Spinal cord (tissue), 10 donors: ENCODE measurements at places on chromosomes 12 and 14. TPM values are rescaled to one million over a fixed set of nuclear protein-coding genes. Genes with fewer than 3 reads are reported as not detected.

- H3K4me1 ChIP-seq, result no peaks in the 10 kb centered on the region
- peak; percentile 62 for DNase-seq
- no peak overlapping the region for H3K4me3 ChIP-seq
- no peaks in the 10 kb centered on the region for H3K36me3 ChIP-seq
- H3K27ac ChIP-seq, result peak overlapping the region; percentile 22
- H3K27me3 ChIP-seq, result no peaks in the 10 kb centered on the region
These were observed 4.1 kb upstream of the IGF1 start for GRCh38 chr12:102484428-102484958.

The SIRT4 gene
- 4.7 TPM for total RNA-seq

DNA sequence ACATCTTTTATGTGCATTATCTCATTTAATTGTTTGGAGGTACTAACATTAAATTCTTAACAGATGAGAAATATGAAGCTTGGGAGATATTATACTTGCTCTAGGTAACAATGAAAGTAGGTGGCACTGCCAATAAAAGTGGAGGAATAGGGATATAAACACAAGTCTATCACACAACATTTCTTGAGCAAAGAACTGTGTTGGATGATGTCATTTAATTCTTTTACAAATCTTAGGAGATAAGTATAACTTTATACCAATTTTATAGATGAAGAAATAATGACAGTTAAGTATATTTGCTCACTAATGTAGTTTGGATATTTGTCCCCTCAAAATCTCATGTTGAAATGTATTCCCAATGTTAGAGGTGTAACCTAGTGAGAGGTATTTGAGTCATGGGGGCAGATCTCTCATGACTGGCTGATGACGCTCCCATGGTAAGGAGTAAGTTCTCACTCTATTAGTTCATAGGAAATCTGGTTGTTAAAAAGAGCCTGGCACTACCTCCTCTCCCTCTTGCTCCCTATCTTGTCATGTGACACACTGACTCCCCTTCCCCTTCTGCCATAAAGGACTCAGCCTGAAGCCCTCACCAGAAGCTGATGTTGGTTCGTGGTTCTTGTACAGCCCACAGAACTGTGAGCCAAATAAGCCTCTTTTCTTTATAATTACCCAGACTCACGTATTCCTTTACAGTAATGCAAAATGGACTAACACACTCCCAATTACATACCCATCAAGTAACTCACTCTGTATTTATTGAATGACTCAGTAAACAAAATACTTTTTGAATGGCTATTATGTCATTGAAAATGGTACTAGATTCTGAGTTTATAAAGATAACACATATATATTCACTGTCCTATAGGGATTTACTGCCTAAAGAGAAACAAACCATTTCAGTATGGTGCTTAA, 146.8 kb upstream of the KITLG start:
- H3K27me3 ChIP-seq, result no peaks in the 10 kb centered on the region
- no peak overlapping the region for H3K27ac ChIP-seq
- no peak for DNase-seq
- H3K4me3 ChIP-seq, result no peak overlapping the region

DNA sequence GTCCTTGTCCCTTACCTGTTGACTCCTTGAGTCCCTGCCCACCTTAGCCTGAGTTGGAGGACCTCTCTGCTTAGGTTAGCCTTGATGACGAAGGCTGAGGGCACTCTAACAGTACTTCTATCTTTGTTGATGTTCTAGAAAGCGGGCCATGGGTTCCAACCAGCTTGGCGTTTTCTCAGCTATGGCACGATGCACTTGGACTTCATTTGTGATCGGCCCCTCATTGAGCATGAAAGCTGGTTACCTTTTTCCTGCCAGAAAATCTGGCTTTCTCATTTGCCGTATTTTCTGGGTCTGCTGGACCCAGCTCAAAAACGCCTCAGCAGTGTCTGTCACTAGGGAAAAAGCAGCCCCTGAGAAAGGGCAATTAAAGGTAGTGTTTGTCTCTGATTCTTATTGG, 290.8 kb downstream of the EMP1 start:
- H3K27ac ChIP-seq, result no peak overlapping the region
- H3K27me3 ChIP-seq, result no peaks in the 10 kb centered on the region
- no peaks in the 10 kb centered on the region for H3K36me3 ChIP-seq
- no peak for DNase-seq
- no peak overlapping the region for H3K4me3 ChIP-seq

- H3K36me3 ChIP-seq, result peaks cover 24% of the 10 kb centered on the region
- H3K4me3 ChIP-seq, result no peak overlapping the region
- DNase-seq, result peak; percentile 12
- peak overlapping the region; percentile 86 for H3K27ac ChIP-seq
These were observed 17.2 kb upstream of the ARID4A start for GRCh38 chr14:58280954-58281787.

DNA sequence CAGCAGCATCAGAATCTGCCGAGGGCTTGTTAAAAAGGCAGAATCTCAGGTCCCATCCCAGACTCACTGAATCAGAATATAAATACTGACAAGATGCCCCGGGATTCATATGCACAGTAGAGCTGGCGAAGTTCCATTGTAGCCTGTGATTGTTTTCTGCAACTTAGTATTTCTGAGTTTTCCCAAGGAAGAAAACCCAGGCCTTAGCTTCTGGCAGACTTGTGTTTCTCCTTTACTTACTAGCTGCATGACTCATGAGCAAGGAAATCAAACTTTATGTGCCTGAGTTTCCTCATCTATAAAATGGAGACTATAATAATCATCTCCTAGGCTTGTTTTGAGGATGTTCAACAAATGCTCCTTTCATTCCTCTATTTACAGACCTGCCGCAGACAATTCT, 278.5 kb upstream of the PLEKHG7 start:
- no peaks in the 10 kb centered on the region for H3K27me3 ChIP-seq
- no peaks in the 10 kb centered on the region for H3K4me1 ChIP-seq
- H3K4me3 ChIP-seq, result no peak overlapping the region
- no peak for DNase-seq

DNA sequence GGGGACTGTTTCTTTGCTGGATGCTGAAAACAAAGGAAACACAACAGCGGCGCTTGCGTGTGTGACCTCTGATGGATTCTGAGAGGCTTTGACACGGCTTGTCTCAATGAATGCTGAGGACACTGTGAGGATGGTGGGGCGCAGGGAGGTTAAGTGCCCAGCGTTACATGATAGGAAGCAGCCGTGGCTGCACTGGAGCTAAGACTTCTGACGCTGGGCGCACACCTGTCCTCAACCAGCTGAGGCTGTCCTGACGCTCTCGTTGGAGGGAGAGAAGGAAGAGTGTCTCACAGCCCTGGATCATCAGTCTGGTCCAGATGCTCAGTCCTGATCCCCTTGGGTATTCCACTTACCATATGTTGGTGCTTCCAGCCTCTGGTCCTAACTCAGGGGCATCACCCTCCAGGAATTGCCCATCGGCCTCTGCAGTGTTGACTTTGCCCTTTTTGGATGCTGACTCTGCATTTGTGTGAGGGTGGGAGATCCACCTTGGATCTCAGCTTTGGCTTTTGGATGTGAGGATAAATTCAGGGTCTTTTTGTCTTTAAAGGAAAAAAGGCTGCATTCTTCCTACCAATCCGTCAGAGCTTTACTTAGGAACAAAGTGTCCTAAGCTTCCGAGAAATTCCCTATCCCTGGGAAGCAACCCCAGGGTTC, 125.2 kb downstream of the ZNF664 start:
- DNase-seq, result no peak
- H3K27me3 ChIP-seq, result no peaks in the 10 kb centered on the region
- no peak overlapping the region for H3K4me3 ChIP-seq

DNA sequence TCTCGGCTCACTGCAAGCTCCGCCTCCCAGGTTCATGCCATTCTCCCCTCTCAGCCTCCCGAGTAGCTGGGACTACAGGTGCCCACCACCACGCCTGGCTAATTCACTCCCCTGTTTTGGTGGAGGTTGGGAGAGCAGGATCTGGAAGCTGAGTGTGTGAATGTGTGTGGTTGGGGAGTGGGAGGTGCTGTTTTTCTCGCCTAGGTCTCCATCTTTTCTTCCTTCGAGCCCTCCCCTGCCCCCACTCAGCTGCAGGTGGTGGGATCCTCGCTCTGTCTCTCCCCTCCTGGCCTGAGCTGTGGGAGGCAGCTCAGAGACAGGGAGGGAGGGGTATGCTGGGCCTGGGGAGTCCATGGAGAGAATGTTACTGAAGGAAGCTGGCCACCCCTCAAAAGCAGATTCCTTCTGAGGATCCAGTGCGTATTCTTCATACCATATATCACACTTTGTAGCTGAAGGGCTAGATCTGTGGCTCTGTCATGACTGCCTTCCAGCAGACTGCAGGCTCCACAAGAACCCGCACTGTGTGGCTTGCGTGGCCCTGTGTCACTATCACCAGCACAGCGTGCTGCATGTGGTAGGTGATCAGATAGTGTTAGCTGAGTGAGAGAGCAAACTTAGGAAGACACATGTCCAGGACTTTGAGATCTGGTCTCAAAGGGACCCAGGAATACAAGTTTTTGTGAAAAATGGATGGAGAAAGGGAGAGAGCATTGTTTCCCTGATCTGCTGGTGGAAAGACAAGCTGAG, 2.8 kb downstream of the KRT83 start:
- no peaks in the 10 kb centered on the region for H3K27me3 ChIP-seq
- no peak for DNase-seq
- peaks cover 8% of the 10 kb centered on the region for H3K4me1 ChIP-seq
- no peak overlapping the region for H3K27ac ChIP-seq

GRCh38 chr14:29587761-29588470, 339.7 kb downstream of the PRKD1 start:
- no peak overlapping the region for H3K4me3 ChIP-seq

GRCh38 chr14:93997082-93997481, at the start of gene CCDC197:
TSS of gene CCDC197 (plus strand) at chr14:93997301. CDS start at chr14:93998132, 831 bp downstream.
- H3K4me1 ChIP-seq, result peaks cover 17% of the 10 kb centered on the region
- DNase-seq, result no peak
- peaks cover 4% of the 10 kb centered on the region for H3K27me3 ChIP-seq
- peaks cover 5% of the 10 kb centered on the region for H3K36me3 ChIP-seq
- H3K4me3 ChIP-seq, result no peak within 1 kb of the TSS
- no peak within 1 kb of the TSS for H3K27ac ChIP-seq

GRCh38 chr14:40447017-40447416, 1014.8 kb upstream of the FBXO33 start:
- H3K4me3 ChIP-seq, result no peak overlapping the region
- DNase-seq, result no peak
- H3K4me1 ChIP-seq, result no peaks in the 10 kb centered on the region
- H3K27ac ChIP-seq, result no peak overlapping the region
- H3K36me3 ChIP-seq, result no peaks in the 10 kb centered on the region

GRCh38 chr14:94393474-94393873, 5.1 kb upstream of the SERPINA1 start:
- no peak overlapping the region for H3K27ac ChIP-seq
- peaks cover 12% of the 10 kb centered on the region for H3K4me1 ChIP-seq
- H3K36me3 ChIP-seq, result no peaks in the 10 kb centered on the region
- no peak for DNase-seq
- no peaks in the 10 kb centered on the region for H3K27me3 ChIP-seq

DNA sequence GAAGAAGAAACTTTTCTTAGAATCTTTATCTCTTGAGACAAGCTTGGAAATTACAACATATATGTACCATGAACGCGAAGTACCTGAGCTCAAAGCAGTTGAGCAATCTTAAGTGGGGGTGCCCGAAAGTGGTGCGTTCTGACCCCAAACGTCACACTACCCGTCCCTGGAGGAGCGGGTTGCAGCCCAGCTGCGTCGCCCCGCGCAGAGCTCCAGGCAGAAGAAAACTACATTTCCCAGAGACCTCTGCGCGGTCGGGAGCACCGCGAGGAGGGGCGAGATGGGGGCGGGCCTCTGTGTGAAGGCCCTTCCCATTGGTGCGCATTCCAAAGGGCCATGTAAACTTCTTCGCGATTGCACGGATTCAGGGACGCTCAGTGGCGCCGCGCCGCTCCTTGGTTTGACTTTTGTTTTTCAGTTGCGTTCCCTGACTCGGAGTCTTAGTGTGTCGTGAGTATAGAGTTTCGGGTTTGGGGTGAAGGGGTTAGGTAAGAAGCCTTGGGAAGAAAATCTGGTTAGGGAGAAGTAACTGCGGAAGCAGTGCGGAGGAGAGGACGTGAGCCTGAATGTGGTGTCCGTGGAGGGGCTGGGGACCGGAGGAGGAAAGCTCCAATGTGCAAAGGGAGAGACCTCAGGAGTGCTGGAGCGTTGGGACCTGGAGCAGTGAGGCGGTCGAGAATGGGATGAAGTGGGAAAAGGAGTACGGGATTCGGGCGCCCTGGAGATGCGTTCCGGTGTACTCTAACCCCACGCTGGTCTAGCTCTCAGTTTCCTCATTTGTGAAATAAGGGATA, at the start of gene CCDC77:
TSS of gene CCDC77 (plus strand) at position 410 of the 794 bp plus-strand sequence. CDS start 7,740 bp downstream, outside the sequence.
- H3K4me1 ChIP-seq, result peaks cover 8% of the 10 kb centered on the region
- DNase-seq, result peak; percentile 93
- peak within 1 kb of the TSS; percentile 92 for H3K4me3 ChIP-seq
- H3K27me3 ChIP-seq, result no peaks in the 10 kb centered on the region
- H3K27ac ChIP-seq, result peak within 1 kb of the TSS; percentile 87

- H3K27me3 ChIP-seq, result no peaks in the 10 kb centered on the region
- no peak overlapping the region for H3K27ac ChIP-seq
- DNase-seq, result no peak
These were observed 7.5 kb upstream of the PTPRR start for GRCh38 chr12:70928071-70928470.

- no peaks in the 10 kb centered on the region for H3K27me3 ChIP-seq
- DNase-seq, result no peak
- H3K36me3 ChIP-seq, result no peaks in the 10 kb centered on the region
- H3K27ac ChIP-seq, result no peak overlapping the region
- no peaks in the 10 kb centered on the region for H3K4me1 ChIP-seq
- H3K4me3 ChIP-seq, result no peak overlapping the region
These were observed 28.8 kb downstream of the MAP3K9 start for GRCh38 chr14:70780396-70781075.

The MANSC4 gene
- total RNA-seq, result not detected

The MLH3 gene
- total RNA-seq, result 51.2 TPM

DNA sequence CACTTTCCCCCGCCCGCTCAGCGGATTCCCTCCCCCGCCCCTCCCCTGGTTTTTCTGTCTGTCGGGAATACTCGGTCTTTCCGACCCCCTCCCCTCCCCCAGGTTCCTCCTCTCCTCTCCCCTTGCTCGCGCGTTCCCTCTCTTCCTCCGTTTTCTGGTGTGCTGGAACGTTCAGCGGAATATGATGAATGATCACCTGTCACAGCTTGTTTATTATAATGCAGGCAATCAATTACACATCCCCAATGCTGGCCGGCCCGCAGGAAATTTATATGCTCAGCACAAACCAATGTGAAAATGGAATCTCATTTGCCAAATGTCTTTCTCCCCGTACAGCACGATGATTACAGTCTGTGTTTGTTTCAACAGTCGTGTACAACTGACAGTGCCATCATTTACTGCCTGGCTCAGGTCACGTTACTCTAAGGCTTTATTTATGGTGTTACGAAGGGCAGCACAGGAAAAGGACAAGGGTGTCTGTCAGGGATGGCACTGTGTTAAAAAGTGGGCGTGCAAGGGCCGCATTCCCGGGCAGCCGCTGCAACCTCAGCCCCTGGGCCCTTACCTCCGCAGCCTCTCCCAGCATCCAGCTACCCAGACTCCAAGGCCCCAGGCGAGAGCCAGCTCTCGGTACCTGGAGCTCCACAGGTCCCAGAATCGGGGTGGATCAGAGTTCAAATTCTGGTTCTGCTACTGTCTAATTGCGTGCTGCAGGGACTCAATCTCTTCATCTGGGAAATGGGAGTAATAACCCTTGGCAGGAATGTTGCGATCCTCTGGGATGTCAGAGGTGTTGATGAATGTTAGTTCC, 24.7 kb upstream of the MAP1LC3B2 start:
- H3K4me3 ChIP-seq, result peak overlapping the region; percentile 77
- peak overlapping the region; percentile 70 for H3K27ac ChIP-seq
- H3K36me3 ChIP-seq, result no peaks in the 10 kb centered on the region

The DACT1 gene
- 42.6 TPM for total RNA-seq
